SK-N-MC (cell line): ENCODE measurements at places on chromosomes 2 and 18.

- DNase-seq, result no peak
These were observed 26.4 kb downstream of the RTP5 start for GRCh38 chr2:241895712-241896641.

DNA sequence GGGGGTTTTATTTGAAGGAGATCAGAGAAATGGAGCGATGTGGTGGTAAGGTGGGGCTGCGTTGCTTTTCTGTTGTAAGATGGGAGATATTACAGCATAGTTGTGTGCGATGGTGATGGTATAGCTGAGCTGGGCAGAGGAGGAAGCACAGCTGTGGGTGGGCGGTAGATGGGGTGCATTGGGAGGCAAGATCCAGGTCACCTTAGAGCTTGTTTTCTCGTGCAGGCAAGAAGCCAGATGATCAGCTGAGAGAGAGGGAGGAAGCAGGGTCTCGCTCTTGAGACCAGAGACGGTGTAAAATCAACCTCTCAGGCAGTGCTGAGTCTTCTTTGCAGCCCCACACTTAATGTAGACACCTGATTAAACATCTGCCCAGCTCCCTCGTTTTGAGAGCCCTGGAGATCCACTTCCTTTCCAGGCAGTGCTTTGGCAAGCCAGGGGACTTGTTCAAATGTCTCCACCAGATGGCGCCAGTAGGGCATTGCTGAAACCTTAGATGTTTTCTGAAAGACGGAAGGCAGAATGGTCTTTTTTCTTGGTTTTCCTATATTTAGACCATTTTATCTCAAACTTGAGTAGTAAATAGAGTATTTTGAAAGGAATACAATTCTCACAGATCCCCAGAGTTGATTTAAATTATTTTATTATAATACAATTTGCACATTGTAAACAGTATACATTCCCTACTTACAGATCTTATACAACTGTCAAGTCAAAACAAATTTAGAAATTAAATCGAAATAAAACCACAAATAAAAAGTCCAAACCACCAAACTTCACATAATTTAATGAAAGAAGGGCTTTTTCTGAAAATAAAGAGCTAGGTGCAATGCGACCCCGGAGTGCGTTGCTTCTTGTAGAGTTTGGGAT lies 21.1 kb upstream of the LYPD6B start:
- DNase-seq, result peak; percentile 57

DNA sequence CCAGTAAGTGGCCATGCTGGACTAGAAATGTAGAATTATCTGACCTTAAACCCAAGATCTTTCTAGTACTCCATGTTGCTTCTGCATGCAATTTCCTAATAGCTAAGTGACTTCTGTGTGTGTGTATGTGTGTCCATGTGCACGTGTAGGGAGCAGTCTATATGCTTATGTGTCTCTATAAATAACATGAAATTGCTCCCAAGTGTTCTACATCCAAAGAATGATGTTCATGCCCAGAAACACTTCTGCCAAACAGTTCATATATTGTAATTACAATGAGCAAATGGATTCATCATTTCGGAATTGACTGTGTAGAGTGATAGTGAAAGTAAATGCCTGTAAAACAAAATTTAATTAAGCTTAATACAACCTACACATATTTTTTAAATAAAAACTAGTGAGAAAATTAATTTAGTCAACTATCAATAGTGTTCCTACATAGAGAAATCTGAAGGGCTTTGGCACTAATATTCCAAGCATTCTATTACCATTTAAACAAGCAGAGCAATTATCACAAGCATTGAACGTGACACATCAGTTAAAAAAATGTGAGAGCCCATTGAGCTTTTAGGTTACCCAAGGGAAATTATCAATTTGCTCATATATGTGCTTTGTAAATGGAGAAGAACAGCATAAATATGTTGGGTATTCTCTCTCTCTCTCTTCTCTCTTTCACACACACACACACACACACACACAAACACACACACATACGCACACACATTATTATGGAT lies 1067.4 kb downstream of the CNTNAP5 start:
- no peak for DNase-seq

- DNase-seq, result no peak
These were observed 67.0 kb downstream of the ZNF521 start for GRCh38 chr18:25284861-25285550.

GRCh38 chr2:17791121-17791816 lies 25.0 kb upstream of the MSGN1 start:
- no peak for DNase-seq
